ENCODE measurements at places on chromosomes 4 and X.

DNA sequence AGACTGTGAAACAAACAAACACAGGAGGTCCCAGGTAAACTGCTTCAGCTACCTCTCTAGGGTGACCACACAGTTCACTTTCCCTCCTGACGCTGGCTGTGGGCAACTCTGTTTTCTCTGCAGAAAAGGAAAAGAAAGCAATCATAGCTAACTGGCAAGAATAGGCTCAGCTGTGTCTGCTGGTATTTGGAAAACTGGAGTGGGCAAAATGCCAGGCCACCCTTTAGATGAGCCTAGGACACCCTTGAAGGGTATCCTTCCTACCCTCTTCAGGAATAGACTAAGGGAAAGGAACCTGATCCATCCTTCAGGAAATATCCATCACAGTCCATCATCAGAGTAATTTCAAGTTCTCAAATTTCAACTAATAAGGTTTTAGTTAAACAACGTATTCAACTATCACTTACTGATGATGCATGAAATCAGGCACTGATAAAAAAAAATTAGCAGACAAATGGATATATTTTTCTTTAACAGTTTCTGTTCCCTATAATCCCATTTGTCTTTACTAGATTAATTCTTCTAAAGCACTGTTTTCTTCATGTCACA, 60.9 kb downstream of the CAMK2D start:
- DNase-seq: no peak

DNA sequence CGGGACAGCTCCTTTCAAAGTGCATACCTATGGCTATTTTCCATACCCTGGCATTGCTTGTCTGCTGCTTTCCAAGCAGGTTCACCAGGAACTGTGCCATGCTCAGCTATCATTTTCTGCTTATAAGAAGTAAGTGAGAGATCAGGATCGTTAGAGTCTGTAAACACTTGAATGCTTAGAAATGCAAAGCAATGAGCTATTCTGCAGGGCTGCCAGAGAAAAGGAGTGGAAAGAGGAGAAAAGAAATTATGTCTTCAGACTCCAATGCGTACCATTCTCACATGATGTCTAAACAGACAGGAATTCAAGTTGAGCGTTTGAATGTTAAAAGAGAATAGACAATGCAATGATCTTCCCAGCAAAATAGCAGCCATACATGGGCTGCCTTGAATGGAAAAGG, 245.5 kb upstream of the SLC7A11 start:
- no peak for DNase-seq

- DNase-seq: no peak
These were observed 30.3 kb upstream of the BRS3 start for GRCh38 chrX:136457303-136457917.

DNA sequence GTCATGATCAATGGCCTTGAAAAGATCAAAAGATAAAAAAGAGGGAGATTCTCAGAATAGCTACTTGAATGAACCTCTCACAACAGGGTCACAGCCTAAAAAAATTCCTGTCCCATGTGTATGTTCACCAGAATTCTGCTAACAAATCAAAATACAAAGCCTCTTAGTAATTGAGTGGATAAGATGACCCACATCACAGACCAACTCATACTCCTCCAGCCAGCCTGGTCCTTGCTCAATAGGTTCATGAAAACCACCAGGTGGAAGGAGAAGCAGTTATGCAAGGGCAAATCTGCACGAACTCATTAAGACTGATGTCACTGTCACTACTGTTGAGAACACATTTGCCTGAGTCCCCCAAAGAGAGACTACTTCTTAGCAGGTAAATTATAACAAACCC, 21.5 kb downstream of the WDFY3 start:
- DNase-seq: no peak

GRCh38 chrX:14670819-14671218, 141.5 kb downstream of the GLRA2 start:
- DNase-seq: no peak

- peak; percentile 28 for DNase-seq
These were observed 171.8 kb downstream of the HNRNPD start for GRCh38 chr4:82201805-82202641.

DNA sequence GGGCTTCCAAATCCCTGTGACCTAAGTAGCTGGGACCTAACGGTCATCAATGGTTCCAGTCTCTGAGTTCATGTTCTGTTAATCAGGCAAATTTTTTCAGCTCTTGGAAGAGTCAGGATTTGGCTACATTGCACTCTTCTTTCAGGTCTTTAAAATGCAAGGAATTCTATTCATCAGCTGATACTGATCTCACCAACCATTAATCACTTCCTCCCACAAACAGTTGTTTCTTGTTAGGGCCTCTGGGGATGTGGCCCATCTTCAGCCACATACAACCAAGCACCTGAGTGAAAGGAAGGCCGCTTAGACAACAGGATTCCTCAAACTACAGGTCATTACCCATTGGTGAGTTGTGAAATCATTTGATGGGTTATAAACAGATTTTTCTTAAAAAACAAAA, 71.7 kb downstream of the FANCB start:
- DNase-seq: no peak

DNA sequence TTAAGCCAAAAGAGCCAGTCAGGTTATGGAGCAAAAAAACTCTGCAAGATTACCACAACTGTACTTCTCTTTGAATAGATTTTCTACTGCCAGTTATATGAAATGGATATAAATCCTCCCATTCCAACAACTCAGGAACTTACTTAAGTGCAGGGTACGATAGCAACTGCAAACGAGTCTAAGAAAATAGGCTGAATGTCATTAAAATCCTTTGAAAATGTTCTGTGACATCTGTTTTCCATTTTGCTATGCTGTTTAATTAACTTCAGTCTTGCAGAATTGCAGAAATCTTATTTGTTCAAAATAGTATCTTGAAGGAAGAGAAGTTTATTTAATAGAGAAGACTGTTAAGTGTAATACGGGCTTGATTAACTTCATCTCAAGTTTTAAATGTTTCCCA, 243.8 kb downstream of the PALLD start:
- DNase-seq: no peak

GRCh38 chr4:165560941-165561340, 182.1 kb downstream of the CPE start:
- no peak for DNase-seq

DNA sequence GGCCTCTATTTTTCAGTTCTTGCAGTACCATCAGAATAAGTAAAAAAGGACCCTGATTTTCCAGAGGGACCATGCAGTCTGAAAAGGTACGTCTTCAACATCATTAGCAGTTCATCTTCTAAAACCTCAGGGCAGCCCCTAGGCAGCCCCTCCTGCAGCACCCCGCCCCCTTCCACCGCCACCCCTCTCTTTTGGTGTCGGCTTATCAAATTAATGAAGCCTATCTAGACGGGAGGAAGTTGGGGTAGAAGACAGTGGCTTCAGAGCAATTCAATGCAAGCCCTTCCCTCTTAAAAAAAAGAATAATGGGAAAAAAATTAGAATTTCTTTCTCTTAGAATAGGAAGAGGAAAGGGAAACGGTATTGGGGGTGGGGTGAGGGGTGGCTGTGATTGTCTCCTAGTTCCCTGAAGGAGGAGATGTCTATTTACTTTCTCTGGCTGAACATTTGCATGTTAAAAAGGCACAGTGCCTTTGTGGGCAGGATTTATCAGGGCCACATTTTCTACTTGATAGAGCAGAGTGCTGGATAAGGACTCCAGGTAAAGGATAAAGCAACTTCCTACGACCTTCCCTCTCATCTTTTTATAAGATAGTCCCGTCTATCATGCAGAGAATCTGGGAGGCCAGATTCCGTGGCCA, 159.4 kb downstream of the MGST2 start:
- DNase-seq: no peak

DNA sequence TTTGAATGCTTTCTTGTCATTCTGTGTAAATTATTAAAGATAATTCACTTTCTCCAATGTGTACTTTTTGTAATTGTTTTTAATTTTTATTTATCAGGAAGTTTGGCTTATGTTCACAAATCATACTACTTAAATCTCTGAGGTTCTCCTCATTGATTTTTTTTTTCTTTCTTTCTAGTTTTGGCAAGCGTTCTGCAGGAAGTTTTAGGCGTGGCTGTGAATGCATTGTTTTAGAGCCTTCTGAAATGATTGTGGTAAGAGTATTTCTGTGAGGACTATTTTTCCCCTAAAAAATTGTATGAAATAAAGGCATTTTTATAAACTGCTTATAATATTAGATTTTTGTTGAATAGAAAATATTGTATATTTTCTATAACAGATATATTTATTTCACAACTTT, 135.8 kb downstream of the RAPGEF2 start:
- no peak for DNase-seq

DNA sequence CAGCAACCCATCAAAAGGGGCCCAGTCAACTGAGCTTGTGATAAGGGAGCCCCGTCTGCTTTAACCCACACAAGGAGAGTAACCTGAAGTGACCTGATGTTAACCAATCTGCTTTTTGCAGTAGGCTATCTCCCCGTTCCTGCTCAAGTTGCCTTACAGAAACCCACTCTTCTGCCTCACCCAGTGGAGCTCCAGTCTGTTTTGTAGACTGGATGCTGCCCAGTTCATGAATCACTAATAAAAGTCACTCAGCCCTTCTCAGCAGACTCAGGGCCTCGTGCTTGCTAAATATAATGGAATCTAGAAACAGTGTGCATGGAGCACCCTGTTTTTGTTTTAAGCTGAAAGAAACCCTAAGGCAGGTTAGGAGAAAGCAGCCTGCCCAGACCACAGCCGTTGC, 312.3 kb downstream of the FBXW7 start:
- DNase-seq: no peak

- DNase-seq: no peak
These were observed 190.6 kb downstream of the GC start for GRCh38 chr4:71593311-71593710.

- DNase-seq: no peak
These were observed 77.2 kb downstream of the ANKRD50 start for GRCh38 chr4:124635331-124635730.

DNA sequence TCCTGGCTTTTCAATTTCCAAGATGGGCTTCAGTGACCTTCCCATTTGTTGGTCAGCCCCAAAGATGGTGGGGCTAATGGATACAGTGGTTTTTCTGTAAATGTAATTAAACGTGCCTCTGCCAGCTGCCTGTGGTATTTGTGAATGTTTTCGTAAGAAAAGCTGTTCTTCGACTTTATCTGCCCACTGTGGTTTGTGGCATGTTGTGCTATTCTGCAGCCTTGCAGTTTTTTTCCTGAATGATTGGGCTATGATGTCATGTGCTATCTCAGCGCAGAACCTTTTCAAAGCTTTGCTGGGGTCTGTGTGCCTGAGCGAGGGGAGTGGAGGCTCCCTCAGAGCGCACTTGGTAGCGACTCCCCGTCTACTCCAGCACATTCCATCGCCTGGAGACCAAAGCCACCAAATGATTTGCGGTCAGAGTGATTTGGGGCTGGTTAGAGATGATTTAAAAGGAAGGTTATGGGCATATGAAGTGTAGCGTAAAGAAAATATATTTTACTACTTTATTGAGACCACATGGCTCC, 137.5 kb downstream of the PALLD start:
- no peak for DNase-seq

DNA sequence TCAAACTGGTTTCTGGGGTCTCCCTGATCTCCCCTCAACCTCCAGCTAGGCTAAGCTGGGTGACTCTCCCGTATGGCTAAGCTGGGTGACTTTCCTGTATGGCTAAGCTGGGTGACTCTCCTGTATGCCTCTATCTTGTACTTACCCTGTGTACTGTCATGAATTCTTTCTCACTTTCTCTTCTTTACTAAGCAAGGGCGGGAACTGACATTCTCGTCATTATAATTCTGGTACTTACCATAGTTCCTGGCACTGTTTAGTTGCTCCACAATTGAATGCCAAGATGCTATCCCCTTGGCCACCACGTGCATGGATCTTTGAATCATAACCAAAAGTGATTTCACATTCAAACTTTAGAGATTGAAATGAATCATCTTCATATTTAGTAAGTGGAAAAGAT, 8.8 kb downstream of the INTU start:
- no peak for DNase-seq

GRCh38 chr4:88600176-88600838, 8.0 kb downstream of the HERC3 start:
- no peak for DNase-seq

GRCh38 chr4:10743357-10743756, 58.8 kb upstream of the CLNK start:
- DNase-seq: no peak

GRCh38 chr4:152599095-152599494, 63.2 kb upstream of the FBXW7 start:
- DNase-seq: no peak

GRCh38 chr4:123159479-123159878, 237.1 kb upstream of the NUDT6 start:
- no peak for DNase-seq

GRCh38 chr4:33184657-33185290, 2464.6 kb downstream of the PCDH7 start:
- no peak for DNase-seq

GRCh38 chr4:108488865-108489264, 131.5 kb upstream of the RPL34 start:
- DNase-seq: no peak

DNA sequence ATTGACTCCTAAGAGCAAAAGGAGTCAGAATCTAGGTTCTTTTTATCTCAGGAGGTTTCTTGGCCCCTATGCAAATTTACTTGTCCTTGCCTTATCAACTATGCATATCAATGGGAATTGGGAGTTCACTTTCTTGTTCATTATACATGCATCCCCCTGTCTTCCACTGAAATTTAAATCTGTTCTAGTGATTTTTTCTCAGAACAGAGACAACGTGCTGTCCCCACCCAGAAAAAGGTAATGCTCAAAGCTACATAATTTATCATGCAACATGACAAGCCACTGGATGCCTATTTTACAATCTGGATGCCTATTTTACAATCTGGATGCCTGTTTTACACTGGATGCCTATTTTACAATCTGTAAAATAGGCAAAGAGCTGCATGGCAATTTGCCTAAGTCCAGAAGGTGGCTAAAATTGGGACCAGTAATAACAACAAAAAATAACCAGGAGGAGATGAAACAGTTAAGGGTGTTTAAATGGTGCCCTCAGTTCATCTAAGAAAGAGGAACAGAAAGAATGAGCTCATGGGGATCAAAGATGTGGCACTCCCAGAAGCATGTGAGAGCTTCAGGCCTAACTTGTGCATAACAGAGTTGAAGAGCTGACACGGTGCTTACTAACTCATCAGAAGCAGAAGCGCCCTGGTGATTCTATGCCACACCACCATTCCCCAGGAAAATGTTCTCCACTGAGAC, 537.8 kb upstream of the BOD1L1 start:
- no peak for DNase-seq

DNA sequence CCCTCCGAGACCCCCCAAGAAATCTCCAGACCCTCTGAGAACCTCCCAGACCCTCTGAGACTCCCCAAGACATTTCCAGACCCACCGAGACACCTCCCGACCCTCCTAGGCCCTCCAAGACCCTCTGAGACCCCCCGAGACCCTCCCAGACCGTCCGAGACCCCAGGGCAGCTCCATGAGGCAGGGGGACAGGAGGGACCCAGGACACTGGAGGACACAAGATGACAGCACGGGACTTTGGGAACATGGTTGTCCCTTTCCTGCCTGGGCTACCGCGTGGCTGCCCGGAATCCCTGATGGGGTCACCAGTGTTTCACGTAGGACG, 10.3 kb downstream of the CTBP1 start:
- DNase-seq: no peak

Measured in stimulated activated CD4-positive, alpha-beta T cell treated with anti-CD3 and anti-CD28 coated beads, TNF-alpha, amount 100 ng/mL, for 48 hours (primary cell).